ENCODE measurements at places on chromosomes 1 and 21.

DNA sequence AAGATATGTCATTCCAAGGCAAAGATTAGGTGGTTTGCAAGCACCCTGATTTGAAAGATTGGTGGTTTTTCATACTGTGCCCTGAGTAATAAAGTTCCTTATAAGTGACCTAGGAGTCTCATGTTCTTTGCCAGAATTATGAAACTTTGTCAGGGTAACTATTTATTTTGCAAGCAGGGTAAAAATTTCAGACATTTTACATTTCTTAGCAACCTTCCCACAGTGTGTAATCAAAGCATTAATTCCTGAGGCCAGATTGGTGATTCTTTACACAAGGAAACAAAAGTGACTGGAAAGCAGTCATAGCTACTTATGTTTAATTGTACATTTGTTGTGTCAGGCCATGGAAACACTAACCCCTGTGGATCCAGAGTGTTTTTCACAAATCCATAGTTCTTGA, 998.0 kb upstream of the B3GALT2 start:
- DNase-seq, result no peak

GRCh38 chr1:57024855-57025254, 59.0 kb upstream of the C8B start:
- no peak for DNase-seq

DNA sequence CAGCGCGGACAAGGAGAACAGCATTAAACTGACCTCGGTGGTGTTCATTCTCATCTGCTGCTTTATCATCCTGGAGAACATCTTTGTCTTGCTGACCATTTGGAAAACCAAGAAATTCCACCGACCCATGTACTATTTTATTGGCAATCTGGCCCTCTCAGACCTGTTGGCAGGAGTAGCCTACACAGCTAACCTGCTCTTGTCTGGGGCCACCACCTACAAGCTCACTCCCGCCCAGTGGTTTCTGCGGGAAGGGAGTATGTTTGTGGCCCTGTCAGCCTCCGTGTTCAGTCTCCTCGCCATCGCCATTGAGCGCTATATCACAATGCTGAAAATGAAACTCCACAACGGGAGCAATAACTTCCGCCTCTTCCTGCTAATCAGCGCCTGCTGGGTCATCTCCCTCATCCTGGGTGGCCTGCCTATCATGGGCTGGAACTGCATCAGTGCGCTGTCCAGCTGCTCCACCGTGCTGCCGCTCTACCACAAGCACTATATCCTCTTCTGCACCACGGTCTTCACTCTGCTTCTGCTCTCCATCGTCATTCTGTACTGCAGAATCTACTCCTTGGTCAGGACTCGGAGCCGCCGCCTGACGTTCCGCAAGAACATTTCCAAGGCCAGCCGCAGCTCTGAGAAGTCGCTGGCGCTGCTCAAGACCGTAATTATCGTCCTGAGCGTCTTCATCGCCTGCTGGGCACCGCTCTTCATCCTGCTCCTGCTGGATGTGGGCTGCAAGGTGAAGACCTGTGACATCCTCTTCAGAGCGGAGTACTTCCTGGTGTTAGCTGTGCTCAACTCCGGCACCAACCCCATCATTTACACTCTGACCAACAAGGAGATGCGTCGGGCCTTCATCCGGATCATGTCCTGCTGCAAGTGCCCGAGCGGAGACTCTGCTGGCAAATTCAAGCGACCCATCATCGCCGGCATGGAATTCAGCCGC, 2.5 kb downstream of the S1PR1 start:
- DNase-seq, result no peak

DNA sequence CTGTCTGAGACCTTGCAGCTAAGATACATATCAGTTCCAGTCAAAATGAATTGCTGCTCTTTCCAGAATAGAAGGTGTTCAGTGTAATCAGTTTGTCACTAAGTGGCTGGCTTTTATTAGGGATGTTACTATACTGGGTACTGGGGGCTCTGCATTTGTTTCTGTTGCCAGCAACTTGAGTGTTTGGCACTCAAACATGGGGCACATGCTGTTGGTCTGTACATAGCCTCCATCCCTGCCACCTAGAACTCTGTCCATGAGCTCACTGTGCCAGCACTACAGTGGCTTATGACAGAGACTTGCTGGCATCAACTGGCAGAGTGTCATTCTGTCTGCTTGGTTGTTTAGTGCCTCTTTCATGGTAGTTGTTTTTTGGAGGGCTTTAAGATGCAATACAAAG, 45.1 kb downstream of the RGSL1 start:
- no peak for DNase-seq

Measured in forelimb muscle (tissue), 1 donor.